ENCODE measurements at places on chromosomes 6 and 20.

GRCh38 chr6:123042401-123042800, 46.4 kb downstream of the CLVS2 start:
- DNase-seq, result no peak

GRCh38 chr20:19320005-19320404, 107.6 kb downstream of the SLC24A3 start:
- no peak for DNase-seq

DNA sequence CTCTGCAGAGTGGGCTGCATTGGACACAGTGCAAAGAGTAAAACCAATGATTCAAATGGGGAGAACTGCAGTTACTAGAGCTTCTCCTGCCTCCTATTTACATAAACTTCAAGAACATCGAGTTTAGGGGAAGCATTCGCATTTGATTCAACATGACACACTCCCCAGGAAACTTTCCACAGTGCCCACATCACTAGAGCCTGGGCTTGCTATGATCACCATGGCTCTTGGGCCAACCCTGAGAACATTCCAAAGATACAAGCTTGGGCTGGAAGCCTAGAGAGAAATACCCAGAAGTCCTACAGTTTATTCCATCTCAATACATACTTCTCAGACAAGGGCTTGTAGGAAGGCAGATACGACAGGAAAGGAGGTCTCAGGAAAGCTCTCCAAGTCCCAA, 337.9 kb downstream of the CD83 start:
- no peak for DNase-seq

DNA sequence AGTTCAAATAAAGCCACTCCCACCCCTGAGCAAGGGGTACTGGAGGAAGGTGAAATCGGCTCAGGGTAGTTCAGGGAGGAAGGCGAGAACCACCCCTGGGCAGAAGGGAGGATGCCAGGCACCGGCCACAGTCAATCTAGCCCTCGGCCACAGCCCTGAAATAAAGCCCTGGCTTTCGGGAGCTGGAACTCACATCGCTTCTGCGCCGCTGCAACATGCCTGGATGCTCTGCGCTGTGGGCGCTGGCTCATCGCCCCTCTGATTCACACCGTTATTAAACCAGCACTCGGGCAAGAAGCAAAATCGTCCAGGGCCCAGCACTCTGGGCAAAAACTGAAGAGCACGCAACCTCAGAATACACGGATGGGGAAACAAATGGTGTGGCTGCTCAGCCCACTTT, 136.9 kb upstream of the RREB1 start:
- DNase-seq, result no peak

DNA sequence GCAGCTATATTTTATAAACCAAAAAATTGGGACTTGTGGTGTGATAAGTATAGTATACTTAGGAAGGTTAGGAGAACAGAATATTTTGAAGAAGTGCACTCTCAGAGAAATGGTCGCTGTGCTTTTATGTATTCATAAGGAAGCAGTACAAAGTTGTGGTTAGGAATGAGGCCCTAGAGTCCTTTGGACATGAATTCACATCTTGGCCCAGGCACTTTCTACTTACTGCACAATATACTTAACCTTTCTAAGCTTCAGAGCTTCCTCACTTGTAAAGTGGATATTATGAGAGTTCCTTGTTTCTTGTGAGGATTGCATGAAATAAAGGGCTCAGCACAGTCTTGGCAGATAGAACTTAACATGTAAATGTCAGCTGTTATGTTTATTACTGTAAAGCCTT, 21.0 kb upstream of the SERINC3 start:
- no peak for DNase-seq

DNA sequence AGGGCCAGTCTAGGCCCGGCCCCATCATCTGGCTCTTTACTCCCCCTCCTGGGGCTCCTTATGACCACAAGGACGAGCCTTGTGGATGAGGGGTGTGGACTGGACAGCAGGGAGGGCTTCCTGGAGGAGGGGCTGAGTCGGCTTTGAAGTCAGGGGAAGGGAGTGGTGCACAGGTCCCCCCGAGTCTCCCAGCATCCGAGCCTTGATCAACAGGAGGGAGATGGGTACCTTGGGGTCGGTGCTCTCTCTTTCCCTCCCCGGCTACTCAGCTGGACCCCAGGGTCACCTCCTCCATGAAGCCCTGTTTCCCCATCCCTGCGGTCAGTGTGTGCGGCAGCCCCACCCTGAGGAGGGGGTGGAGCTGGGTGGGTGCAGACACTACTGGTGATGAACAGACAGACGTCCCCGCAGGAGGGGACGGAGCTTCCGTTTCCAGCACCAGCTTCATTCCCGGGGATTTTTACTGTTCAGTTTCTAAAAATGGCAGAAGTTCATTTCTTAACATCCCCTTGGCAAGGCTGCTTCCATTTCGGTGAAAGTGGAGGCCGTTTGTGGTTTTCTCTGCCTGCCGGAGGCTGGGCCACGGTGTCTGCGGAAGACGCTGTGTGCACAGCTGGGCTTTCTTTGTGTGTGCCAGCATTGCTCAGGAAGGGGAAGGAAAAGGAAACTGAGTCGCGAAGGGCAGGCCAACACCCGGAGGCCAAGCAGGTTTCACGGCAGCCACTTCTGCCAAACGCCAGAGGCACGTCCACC, 19.6 kb downstream of the NTSR1 start:
- no peak for DNase-seq

- DNase-seq, result no peak
Measured at GRCh38 chr20:23477223-23477622, 13.7 kb upstream of the CST8 start.

All from stimulated activated CD4-positive, alpha-beta T cell treated with anti-CD3 and anti-CD28 coated beads, Interleukin-12 subunit alpha, Interleukin-12 subunit beta, amount 100 ng/mL, for 24 hours (primary cell).